CD4-positive, alpha-beta T cell treated with Interleukin-1 beta for 1 hour (primary cell): ENCODE measurements at places on chromosomes 7 and 10.

DNA sequence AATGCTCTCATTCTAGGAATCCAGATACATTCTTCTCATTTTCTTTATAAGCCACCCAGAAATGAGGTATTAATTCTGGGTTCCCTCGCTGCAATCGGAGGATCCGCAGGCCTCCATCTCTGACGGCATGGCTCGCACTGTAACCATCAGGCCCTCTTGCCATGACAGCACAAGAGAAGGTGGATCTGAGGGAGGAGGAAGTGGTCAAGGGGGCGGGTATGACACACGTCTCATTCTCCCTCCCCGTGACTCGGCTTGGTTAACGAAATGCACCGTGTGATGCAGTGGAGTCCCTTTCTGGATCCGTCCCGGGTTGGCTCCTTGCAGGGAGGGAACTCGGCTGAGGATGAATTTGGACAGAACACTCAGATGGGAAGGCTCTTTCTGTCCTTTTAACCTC, 280.2 kb downstream of the TCERG1L start:
- no peak for DNase-seq

DNA sequence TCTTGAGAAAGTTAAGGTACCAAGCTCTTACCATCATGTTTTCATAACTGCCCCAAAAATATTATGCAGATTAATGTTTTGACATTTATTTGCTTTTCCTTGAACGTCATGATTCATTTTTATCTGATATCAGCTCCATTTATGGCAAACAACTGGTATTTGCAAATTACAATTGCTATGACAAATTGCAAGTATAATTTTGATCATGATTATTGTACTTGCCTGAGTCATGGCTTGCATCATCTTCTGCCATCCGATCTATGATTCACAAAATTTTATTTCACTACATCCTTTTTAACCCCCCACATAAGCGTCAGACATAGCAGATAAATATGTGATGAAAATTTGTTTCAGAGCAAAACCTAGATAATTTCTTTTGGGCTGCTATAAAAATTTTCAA, 155.0 kb downstream of the STK31 start:
- no peak for DNase-seq

DNA sequence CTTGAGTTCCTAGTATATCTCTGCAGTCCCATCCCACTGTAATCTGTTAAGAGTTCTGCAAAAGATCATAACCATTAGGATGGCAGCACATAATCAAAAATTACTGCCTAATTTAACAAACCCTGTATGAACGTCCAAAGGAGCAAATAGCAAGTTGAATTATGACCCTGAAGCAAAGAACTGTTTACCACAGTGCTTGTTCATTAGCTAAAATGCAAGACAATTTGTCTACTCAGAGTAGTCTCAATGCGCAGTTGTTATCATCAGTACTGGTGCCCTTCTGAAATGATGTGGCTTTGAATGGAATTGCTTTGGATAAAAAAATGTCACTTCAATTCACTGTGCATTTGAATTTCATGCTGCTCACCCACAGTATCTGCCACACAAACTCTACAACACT, 817.0 kb downstream of the SORCS1 start:
- DNase-seq: no peak

DNA sequence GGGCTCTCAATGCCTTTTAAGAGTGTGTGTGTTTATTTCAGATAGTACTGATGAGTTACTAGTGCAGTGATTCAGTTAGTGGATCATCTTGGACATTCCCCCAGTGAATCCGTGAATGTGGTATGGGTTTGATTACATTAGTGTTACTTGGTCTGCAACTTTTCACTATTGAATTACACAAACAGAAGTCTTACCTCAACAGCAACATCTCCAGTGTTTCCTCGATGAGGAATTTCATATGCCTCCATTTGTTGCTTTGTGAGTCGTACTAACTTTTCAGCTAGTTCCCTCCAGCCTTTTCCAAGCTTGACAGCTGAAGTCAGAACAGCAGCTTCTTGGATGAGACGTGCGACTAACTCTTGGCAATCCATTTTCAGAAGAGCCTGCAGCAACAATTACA, 63.2 kb downstream of the MACC1 start:
- no peak for DNase-seq

DNA sequence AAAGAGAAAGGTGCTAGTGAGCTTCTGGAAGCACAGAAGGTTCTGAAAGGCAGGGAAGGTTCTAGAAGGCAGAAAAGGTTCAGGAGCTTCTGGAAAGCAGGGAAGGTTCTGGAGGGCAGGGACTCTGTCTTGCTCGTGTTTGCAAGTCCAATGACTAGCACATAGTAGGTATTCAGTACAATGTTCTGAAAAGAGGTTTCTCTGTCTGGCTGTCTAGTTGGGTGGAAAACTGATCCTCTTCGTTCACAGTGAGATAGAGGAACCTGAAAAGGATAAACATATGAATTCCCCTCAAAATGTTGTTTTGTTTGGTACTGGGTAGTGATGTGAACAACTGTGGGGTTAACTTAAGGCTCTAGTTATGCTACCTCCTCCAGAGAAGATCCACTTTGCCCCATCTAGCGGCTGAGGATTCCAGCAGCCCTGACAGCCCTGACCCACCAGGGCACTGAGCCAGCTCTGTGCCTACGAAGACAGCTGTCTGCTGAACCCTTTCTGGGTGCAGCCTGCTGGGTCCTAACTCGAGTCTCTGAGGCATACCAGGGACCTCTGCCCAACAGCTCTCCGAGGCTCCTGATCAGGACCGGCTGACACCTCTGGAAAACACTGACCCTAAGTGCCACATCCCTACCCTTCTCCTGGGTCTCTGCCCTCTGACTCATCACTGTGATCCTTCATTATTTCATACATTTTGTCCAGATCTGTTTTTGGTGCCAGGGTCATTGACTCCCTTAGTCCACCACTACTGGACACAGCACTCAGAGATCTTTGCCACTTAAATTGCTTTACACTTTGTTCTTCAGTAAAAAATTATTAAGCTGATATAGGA, 15.4 kb downstream of the PTPRN2 start:
- no peak for DNase-seq

GRCh38 chr7:109044691-109045090, 475.0 kb downstream of the DNAJB9 start:
- DNase-seq: no peak

- DNase-seq: peak; percentile 6
Measured at GRCh38 chr7:157228864-157229422, 90.2 kb downstream of the UBE3C start.

GRCh38 chr10:85557077-85557476, 809.5 kb downstream of the GRID1 start:
- DNase-seq: no peak

DNA sequence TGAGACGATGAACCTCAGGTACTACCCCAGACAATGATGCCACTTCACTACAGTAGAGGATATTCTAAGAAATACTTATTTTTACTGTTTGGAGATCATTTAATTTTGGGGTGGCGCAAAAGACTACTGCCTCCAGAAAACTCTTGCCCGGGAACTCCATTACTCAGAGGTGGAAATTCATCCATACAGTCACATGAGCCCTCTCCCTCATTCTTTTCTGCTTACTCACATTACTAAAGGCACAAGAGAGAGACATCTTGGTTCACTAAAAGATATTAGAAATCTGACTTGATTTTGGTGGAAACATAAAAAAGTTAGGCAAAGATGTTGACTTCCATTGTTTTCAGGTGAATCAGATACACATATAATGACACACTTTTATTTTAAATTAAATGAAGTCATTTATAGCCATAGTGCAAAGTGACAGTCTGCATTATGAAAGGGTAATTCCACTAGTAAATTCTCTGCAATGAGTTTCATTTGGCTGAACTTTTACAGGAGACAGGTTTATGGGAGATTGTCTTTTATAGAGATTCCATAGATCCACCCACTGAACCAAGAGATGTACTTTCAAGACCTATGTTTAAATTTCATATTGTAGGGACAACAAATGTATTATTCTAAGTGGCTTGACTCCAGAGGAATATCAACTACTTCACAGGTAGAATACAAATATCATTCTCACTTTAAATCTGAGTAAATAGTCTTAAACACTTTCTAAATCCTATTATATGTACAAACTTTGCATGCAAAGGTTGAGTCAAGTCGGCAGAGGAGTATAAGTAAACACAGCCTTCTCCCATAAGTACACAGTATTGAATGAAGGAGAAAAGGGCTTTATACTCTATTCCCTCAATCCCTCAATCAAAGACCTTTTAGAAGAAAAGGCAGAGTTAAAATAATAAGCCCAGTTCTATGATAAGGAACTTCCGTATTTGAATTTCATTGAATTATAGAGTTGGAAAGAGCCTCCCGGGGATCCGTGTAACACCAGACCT, 18.8 kb downstream of the NEBL start:
- no peak for DNase-seq

GRCh38 chr10:105953056-105953455, 1211.5 kb downstream of the SORCS1 start:
- no peak for DNase-seq

DNA sequence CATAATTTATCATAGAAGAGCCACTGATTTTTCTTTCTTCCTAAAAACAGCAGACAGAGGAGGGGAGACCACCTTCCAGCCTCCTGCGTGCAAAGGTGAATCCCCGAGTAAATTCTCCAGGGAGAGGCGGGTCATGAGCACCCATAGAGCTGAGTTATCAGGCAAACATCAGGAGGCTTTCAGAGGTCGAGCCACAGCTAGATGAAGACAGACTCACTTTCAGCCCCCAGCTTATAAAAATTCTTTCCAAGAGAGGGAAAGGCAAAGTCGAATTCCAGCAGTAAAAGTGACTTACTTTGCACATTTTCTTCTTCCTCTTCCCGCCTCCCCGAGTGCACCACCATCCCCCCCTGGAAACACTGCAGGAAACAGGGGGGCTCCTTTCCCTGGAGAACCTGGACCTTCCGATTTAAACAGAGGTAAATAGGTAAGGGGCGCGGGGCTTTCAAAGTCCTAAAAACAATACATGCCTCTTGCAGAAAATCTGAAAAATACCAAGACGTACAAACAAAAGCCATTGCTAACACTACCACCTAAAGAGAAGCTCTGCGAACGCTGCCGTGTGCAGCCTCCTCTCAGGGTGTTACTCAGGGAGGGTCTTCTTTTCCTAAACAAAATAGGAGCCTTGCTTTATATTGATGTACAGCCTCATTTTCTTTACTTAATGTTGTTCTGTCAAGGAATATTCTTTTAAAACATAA, 163.8 kb downstream of the SVIL start:
- no peak for DNase-seq

GRCh38 chr10:128764190-128764589, 638.0 kb upstream of the MKI67 start:
- DNase-seq: no peak

DNA sequence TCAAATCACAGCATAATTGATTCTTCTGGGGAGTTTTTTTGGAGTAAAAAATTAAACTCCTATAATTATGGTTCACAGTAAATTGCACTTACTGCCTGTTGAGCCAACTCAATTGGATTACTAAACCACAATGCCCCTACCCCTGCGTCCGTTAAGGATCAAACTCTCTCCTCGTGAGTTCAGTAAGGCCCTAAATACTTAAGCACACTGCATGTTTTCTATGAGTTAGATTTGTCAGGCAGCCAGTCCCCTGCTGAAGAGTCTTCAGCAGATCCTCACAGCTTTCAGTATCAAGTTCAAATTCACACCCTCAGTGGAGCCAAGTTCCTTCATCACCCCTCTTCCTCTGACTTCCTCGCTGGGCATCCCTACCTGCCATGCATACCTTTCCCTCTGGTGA, 275.0 kb upstream of the BMPER start:
- no peak for DNase-seq

DNA sequence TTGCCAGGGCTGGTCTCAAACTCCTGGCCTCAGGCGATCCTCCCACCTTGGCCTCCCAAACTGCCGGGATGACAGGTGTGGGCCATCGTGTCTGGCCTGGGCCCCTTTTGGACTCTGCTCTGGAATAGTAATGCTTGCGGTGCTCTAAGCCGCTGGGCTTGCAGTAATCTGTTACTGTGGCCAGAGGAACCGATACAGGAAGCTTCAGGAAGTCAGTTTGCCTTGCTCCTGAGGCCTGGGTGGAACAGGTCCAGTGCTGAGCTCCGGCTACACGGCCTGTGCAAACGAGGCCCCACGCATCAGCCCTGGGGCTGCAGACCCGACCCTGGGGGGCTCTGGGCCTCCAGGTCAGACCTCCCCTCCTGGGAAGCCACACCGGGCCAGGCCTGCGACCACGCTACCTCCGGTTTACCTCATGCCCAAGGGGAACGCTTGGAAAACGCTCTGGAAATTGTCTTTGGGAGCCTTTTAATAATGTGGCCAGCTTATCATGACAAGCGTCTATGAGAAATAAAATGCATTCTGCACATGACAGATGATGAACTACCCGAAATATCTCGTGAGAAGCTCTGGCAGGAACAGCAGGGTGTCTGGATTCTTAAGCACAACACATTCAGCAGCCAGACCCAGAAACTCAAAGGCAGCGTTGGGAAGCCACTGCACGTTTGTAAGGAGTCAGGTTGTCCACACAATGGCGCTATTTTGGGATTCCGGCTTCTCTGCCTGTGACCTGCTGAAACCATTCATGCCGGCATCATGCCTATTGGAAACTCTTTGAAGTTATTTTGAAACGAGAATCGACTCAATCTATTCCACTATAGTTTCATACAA, 10.1 kb upstream of the ADAP1 start:
- DNase-seq: no peak

DNA sequence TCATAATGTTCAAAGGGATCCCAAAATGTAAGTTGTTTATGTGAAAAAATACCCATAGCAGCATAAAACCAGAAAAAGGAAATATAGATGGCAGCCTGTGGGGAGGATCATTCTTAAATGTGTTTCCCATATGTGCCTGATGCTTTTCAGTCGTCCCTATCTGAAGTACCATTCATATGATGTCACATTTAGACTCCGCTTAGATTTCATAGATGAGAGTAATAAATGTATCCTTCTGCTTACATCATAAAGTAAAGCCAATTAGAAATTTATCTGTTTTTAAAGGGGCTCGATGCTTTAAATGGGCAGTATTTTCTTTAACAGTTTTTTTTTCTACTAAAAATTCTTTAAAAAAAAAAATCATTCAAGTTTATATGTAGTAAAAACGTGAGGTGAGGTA, 136.1 kb downstream of the KAT6B start:
- no peak for DNase-seq

DNA sequence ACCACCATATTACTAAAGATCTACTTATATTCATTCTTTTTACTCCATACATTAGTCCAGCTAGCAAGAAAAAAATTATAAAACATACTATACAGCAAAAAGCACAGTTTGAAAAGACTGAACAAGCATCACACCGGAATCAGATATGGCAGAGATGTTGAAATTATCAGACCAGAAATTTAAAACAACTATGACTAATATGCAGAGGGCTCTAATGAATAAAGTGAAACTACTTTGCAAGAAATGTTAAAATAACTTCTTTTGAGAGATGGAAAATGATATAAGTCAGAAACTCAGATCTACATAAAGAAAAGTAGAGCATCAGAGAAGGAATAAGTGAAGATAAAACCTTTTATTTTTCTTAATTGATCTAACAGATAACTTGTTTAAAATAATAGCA, 50.9 kb downstream of the SGCE start:
- DNase-seq: no peak

DNA sequence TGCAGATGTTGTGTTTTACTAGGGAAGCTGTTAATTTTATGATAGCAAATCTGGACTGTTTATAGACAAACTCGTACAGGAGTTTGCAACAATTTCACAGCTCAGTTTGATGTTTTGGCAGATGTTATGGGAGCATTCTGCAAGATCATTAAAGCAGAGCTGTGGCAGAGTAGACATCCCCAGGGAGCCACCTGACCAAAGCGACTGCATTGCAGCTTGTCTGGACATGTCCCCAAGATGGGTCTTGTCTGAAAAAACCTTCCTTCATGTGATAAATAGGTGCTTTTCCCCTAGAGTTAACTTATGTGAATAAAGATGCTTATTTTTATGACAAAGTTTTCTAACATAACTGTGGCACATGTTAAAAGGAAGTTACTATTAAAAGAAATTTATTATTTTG, 91.2 kb upstream of the GPR141 start:
- no peak for DNase-seq
